ENCODE measurements at places on chromosomes 4 and X.

GRCh38 chrX:118760025-118760424 lies 32.6 kb downstream of the IL13RA1 start:
- no peak for DNase-seq

- no peak for DNase-seq
Observed at GRCh38 chr4:63063760-63064159, 1345.5 kb downstream of the TECRL start.

- DNase-seq, result no peak
Observed at GRCh38 chr4:84582988-84583875, at the start of gene CDS1. Gene CDS1, plus strand, starts transcription at chr4:84583127. Its CDS starts 275 bp downstream, at chr4:84583402.

DNA sequence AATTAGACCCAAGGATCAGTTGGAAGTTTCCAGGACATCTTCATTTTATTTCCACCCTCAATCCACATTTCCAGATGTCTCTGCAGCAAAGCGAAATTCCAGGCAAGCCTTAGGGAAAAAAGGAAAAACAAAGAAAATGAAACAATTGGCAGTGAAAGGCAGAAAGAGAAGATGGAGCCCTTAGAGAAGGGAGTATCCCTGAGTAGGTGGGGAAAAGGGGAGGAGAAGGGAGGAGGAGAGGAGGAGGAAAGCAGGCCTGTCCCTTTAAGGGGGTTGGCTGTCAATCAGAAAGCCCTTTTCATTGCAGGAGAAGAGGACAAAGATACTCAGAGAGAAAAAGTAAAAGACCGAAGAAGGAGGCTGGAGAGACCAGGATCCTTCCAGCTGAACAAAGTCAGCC lies at the start of gene PLP1:
PLP1 (plus strand) TSS at position 295 of the 400 bp plus-strand sequence. CDS start 156 bp downstream, outside the sequence.
- no peak for DNase-seq

DNA sequence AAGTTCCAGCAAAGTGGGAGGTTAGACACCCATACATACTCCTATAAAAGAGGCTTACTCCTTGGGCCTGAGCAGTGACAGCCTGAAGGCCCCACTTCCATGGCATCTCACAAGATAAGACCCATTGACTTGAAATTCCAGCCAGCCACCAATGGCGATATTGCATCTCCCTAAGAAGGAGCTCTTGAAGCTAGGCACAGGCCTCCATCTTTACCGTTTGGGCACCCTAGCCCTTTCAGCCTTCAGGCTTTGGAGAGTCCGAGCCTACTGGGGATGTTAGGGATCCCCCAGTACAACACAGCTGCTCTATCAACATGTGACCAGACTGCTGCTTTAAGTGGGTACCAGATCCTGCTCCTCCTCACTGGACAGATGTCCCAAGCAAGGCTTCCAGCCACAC lies 189.5 kb downstream of the MAGEE1 start:
- no peak for DNase-seq

DNA sequence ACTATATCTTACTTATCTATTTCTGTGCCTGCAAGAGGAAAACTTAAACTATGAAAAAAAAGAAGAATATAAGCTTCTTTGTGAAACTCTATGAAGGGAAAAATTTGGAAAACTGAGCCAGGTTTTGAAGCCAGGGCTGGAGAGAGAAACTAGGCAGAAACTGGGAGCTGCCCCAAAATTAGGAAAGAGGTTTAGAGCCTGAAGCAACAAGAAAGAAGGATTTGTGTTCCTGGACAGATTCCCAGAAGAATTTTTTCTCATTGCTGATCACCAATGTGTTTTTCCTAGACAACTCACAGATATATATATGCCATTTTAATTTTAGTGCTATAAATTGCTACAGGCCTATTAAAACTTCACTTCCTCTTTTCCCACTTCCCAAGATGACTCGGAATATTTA lies 245.0 kb upstream of the GEMIN8 start:
- no peak for DNase-seq

DNA sequence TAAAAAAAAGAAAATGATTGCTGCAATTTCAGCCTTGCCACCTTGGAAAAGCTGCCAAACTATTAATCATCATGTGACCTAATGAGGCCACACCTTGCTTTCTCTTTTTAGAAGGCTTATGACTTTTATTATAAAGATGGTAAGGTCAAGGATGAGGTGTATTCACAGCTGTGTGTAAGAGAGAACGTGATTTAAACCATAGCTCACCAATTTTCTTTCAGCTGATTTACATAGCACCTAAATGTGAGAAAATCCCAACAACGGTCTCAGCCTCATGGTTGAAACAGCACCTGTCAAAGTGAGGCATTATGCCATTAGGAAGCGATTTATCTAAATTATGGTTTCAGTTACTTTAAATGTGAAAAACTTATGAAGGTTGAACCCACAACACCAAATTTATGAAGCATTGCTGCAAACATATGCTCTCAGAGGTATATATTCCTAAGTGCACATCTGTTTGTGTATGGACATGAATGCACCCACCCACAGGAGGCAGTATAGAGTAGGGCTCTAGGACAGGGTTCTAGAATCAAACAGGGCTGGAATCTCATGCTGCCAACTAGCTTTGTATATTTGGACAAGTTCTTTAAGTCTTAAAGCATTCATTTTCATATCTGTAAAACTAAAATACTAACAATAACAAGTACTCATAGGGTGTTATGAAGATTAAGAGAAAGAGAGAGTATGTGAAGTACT lies 40.7 kb downstream of the ANXA3 start:
- DNase-seq, result no peak

DNA sequence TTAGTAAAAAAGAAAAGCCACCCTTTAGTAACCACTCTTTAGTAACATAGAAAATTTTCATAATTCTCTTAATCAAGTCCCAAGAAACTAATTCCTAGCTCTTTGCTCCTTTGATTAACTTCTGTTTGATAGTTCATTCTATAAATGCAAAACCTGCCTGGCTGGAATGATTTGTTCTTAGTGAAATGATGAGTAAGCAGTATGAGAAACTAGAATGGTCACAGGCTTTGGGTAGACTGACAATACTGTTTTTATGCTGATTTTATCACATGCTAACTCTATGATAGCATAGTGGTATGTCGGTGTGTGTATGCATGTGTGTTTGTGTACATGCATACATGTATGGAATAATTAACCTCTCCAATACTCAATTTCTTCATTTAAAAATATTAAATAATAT lies 81.2 kb downstream of the SYTL5 start:
- DNase-seq, result no peak

- DNase-seq, result no peak
Observed at GRCh38 chr4:41124916-41125548, 89.3 kb downstream of the APBB2 start.

DNA sequence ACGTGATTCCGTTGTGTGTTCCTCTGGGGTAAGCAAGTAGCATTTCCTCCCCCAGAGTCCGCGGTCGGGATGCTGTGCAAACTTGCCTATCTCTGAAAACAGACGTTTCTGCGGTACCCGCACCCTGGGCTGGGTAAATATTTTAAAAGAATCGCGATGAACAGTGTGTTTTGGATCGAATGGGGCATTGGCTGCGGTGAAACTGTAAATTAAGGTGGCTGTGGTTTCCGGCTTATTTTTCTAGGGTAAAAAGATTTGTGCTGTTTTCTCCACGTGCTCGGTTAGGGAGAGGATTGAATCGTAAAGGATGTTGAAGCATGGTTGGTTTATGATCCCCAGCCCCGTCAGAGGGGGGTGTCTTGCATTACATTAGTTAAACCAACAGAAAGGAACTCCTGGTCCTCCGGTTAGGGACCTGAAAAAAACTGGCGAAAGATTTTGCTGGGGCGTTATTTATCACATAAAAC lies 1.2 kb downstream of the HHIP start:
- no peak for DNase-seq

DNA sequence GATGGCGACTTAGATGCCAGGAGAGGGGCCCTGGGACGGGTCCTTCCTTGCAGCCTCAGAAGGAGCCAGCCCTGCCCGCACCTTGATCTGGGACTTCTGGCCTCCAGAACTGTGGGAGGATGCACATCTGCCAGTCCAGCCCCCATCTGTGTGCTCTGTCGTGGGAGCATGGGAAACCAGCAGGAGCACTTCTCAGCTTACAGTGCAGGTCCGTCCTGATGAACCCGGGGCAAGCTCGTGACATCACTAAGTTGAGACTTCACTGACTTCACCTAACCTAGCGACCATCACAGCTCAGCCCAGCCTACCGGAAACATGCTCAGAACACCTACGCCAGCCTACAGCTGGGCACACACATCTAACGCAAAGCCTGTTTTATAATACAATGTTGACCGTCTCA lies 38.1 kb downstream of the ABLIM2 start:
- no peak for DNase-seq

DNA sequence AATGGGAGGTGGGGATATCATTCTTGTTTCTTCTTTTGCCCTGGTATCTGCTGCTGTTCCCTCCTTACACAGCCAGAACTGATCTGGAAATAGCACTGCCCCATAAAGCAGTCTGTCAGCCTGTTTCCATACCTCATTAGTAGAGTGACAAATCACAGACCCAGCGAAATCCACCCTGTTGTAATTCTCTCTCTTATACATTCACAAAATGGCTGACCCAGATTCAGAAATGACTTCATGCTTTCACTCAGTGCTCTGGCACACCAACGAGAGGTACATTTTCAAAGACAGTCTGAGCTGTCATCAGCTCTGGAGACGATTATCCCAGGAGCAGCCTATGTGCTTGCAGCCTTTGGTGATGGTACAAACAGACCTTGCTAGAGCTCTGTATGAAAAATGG lies 164.6 kb downstream of the AFF2 start:
- no peak for DNase-seq

GRCh38 chr4:113953888-113954287 lies 25.6 kb downstream of the ARSJ start:
- no peak for DNase-seq

- DNase-seq, result no peak
Observed at GRCh38 chr4:156609421-156609820, 362.2 kb downstream of the PDGFC start.

DNA sequence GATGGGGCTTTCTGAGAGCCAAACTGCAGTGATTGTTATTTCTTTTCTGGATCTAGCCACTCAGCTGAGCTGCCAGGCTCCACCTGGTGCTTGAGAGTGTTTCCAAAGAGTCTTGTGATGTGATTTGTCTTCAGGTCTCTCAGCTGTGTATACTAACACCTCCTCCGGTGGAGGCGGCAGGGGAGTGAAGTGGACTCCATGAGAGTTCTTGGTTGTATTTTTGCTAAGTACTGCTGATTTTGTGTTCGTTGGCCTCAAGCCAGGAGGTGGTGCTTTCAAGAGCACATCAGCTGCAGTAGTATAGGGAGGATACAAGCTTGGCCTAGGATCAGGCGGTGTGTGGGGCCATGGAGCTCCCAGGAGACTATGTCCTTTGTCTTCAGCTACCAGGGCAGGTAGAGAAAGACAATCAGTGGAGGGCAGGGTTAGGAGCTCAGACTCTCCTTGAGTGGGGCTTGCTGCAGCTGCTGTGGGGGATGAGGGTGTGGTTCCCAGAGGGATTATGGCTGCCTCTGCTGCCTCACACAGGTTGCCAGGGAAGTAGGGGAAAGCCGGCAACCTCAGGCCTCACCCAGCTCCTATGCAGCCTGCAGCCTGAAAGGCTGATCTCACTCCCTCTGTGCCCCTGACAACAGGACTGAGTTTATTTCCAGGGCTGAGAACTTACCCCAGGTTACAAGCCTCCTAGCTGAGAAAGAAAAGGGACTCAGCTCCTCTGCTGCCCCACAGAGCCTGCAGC lies 62.4 kb downstream of the NPFFR2 start:
- DNase-seq, result no peak

DNA sequence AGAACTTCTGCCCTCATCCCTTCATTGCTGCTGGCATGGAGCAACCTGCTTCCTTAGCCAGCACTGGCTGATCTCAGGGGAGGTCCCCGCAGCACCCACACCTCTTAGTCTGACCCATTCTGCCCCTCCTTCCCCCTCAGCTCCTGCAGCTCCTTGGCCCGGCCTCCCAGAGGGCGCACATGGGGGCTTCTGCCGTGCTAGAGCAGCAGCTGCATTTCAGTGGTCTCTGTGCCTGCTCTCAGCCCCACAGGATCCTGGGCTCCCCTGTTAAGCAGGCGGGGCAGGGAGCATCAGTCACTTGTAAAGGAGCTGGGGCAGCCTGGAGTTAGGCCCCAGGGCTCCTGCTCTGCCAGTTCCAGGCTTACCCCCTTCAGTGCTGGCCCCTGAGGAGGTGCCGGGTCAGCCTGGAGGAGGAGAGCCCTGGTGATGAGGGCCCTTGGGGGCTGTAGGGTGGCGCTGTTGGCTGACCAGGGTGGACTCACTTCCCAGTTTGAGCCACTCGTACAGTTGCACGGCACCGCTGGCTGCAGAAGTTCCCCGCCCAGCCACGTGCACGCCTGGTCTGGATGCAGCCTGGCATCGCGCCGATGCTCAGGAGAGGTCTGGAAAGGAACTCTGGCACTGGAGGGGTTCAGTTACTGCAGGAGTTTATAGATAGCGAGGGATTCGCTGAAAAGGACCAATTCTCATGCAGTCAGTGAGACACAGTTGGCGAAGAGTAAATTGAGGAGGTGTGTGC lies 85.1 kb upstream of the PSAPL1 start:
- DNase-seq, result no peak

GRCh38 chr4:24846716-24847115 lies 51.3 kb downstream of the SOD3 start:
- DNase-seq, result no peak

DNA sequence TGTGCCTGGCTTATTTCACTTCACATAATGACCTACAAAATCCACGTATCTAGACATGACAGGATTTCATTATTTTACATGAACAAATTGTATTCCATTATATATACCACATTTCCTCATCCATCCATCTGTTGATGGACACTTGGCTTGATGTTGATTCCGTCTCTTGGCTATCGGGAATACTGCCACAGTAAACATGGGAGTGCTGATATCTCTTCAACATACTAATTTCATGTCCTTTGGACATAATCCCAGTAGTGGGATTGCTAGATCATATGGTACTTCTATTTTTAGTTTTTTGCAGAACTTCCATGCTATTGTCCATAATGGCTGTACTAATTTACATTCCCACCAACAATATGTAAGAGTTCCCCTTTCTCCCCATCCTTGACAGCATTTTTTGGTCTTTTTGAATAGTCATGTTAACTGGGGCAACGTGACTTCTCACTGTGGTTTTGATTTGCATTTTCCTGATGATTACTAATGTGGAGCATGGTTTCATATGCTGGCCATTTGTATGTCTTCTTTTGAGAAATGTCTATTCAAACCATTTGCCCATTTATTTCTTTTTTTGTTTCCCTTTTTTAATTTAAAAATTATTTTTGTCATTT lies 68.9 kb downstream of the HTRA3 start:
- DNase-seq, result no peak

- no peak for DNase-seq
Observed at GRCh38 chrX:148601034-148601433, 100.6 kb downstream of the AFF2 start.

DNA sequence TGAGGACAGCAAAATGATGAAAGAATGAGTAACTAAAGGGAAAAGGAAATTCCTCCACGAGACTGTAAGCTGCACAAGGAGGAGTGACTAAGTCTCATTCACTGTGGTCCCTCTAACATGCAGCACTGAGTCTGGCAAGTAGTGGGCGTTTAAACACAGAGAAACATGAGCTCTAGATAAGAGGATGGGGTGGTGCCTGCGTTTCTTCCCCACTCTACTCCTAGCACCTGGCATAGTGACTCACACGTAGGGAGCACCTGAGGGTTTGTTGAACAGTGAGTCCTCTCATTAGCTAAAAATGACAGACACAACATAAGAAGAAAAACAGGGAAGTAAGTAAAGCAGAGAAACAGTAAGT lies 105.8 kb upstream of the CBR4 start:
- peak; percentile 97 for DNase-seq

All from keratinocyte (primary cell).